ENCODE measurements at places on chromosomes 5 and 9.

- DNase-seq, result peak; percentile 29
Measured at GRCh38 chr5:424301-425110, 18.5 kb upstream of the EXOC3 start.

DNA sequence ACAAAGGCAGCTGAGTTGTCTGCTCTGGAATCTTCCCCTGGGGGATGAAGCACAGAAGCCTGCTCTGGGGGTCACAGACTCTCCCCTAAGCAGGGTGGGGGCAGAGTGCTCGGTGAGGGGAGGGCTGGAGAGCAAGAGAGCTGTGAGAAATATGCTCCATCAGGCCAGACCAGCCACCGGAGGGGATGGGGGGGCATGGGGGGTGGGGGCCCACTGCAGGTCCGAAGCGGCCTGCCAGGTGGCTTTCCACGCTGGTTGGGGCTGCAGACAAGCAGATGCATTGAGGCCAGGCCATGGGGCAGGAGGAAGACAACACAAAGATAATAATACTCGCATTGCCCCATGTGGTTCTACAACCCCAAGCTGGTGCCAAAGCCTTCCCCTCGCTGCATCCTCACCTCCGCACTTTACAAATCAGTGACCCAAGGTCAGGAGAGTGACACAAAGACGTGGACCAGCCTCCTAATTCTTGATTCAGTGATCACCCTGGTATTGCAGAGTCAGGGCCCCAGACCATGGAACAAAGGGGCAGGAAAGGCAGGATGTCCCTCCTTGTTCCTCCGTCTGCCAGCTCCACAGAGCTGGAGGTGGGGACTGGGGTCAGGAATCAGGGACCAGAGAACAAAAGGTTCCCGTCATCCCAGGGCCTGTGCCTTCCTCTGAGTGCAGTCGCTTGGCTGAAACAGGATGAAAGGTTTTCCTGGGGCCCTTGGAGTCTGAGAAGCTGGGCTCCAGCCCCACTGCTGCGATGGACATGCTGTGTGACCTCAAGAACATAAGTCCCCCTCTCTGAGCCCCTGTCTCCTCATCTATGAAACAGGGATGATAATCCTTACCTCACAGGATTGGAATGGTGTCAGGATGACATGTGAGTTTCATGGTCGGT, 37.2 kb upstream of the GABRP start:
- DNase-seq, result no peak

DNA sequence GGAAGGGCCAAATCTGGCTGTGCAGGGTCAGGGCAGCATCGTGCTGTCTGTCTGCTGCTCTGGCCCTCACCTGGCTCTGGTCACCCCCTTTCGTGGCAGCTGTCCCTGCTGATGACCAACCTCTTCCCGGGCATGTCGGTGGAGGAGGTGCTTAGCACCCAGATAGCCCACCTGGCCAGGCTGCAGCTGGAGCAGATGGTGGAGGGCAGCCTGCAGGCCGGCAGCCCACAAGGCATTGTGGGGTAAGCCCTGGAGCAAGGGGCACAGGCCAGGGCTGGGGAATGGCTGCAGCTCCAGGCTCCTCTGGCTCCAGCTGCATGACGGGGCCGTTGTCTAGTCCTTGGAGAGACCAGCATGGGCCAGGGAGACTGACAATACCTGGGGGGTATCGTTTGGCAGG, 8.2 kb downstream of the TOR2A start:
- no peak for DNase-seq

DNA sequence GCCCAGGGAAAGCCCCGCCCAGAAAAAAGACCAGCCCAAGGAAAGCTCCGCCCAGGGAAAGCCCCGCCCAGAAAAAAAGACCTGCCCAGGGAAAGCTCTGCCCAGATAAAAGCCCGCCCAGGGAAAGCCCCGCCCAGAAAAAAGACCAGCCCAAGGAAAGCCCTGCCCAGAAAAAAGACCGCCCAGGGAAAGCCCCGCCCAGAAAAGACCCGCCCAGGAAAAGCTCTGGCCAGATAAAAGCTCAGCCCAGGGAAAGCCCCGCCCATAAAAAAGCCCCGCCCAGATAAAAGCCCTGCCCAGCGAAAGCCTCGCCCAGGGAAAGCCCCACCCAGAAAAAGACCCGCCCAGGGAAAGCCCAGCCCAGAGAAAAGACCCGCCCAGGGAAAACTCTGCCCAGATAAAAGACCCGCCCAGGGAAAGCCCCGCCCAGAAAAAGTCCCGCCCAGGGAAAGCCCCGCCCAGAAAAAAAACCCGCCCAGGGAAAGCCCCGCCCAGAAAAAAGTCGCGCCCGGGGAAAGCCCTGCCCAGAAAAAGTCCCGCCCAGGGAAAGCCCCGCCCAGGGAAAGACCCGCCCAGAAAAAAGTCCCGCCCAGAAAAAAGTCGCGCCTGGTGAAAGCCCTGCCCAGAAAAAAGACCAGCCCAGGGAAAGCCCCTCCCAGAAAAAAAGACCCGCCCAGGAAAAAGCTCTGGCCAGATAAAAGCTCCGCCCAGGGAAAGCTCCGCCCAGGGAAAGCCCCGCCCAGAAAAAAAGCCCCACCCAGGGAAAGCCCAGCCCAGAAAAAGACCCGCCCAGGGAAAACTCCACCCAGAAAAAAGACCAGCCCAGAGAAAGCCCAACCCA, 11.9 kb downstream of the GRIN1 start:
- peak; percentile 57 for DNase-seq

DNA sequence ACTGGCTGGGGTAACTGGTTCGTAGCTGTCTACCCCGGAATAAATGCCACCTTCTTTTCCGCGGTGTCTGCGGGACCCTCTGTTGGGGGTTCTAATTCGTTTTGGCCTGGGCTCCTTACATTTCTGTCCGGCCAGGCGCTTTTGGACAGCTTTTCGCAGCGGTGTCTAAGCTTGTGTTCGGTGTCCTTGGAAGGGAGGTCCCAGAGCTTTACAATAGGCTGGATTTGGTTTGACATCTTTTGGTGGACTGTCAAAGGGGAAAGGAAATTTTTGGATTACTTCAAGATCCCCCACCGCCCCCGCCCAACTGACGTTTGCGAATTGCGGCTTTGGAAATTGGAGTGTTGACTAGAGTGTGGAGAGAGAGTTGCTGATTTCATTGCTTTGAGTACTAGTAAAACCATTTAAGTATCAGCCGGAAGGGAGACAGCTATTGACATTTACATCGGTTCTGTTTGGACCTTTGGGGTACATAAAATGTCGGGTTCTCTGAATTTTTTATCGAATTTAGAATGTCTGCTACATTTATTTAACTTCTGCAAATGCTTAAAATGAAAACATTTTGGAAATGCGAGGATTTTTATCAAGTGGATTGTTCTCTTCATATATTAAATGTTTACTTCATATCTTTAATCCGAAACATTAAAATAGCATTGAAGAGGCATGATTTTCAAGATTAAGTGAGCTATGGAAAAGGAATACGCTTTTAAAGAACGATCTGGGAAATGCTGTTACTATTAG, 4.7 kb upstream of the PURA start:
- peak; percentile 62 for DNase-seq

- no peak for DNase-seq
Measured at GRCh38 chr9:133819923-133820322, 81.8 kb upstream of the SARDH start.

Measured in fibroblast of mammary gland (primary cell).